Activated CD4-positive, alpha-beta T cell treated with anti-CD3 and anti-CD28 coated beads, Interleukin-2, amount 10 ng/mL, durations not matched to agents 7 days and 5 days (primary cell): ENCODE measurements at places on chromosomes 6 and 20.

DNA sequence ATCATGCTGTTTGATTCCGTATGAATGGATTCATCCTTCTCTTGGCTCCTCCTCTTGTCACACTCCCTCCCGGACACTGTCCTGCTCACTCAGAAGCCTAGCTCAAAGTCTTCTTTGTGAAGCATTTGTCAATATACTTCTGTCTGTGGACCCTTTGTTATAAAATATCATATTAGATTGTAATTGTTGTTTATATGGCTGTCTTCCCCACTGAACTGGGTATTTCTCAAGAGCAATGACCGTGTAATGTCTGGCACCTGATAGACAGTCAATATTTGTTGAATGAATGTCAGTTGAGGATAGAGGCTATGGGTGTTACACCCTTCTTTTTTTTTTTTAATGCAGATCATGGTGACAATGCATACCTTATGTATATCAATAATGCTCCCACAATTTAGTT, 335.3 kb downstream of the SOX4 start:
- no peak for DNase-seq

DNA sequence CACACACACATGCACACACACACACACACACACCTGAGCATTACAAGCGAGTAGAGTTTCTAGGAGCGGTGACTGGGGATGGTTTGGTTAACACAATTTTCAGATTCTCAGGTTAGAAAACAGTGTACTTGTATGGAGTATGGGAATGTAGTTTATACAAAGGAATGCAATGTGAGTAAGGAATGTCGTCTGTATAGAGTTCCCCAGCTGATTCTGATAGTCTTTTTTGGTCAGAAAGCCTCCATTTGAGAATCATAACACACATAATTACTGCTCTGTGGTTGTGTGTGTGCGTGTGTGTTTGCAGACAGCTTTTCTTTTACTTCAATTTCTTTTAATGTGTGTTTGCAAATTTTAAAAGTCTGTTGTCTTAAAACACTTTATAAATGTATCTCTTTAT, 93.2 kb downstream of the MYO6 start:
- DNase-seq = no peak

DNA sequence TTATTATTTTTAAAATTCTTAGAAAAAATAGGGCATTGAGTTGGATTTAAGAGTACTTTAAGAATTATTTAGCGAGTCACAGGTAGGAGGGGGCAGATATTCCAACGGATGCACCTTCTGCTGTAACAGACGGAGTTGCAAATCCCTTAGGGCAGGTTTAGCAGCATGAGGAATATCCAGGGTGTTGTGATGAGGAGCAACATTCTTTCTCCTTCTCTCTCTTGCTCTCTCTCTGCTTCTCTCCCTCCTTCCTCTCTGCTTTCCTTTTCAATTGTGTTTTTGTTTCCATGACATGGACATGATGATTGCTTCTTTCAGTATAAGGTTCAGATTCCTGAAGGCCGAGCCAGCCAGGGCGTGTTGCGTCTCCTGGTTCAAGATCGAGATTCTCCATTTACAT, 28.9 kb downstream of the CDH26 start:
- DNase-seq = no peak

GRCh38 chr6:98547634-98548033, 286.7 kb upstream of the POU3F2 start:
- DNase-seq = no peak

- no peak for DNase-seq
Observed at GRCh38 chr6:85775883-85776282, 133.2 kb upstream of the SYNCRIP start.

DNA sequence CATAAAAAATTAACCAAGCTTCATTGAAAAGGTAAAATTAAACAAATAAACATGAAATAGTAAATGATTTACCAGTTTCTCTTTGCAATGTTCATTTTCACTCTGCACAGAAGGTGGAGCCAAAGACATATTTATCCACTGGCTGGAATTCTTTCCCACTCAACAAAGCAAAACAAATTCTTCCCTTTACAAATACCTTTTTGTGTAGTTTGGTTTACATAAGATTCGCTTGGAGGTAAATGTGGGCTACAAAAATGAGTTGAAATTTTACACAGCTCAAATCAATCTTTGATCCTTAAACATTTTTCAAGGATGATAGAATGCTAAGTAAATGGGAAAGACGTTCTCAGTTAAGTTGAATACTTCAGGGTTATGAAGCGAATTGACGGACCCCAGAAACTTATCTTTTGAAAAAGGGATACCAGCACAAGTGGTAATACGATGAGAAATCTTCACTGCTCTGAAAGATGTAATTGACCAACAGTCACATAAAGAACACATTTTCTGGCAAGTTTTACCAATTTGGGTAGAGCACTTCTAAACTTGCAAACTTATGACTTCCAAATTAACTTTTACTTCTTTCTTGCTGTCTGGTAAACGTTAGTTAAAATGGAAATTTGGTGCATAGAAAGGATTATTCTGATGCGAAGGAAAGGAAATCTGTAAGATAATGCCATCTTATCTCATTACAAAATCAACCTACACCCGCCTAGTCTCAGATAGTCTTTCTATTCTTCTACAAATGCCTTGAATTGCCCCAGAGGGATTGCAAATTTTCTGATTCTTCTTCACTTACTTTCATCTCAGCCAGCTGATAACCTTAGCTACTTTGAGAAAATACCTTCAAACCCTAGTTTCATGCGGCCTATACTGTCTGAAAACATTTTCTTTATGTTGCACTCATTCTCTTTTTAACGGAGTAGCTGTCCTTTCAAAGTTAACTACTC, 4.7 kb upstream of the GJA1 start:
- no peak for DNase-seq

DNA sequence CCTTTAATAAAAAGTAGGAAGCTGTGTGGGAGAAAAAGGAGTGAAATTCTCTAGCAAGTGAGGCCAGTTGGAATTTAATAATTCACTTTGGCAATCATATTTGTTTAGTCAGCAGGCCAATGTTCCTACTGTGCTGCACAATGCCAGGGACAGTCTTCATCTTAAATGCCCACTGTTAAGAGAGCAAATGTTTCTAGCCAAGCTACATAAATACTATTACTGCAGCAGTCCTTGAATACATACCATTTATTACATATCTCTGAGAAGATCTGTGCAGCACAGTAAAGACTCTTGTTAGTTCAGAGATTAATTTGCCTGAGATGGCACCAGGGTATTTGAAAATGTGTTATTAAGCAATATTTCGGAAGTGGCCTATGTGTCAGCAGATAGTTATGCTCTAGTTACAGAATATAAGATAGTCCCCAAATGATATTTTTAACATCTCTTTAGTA, 105.4 kb downstream of the OGFRL1 start:
- DNase-seq = no peak

DNA sequence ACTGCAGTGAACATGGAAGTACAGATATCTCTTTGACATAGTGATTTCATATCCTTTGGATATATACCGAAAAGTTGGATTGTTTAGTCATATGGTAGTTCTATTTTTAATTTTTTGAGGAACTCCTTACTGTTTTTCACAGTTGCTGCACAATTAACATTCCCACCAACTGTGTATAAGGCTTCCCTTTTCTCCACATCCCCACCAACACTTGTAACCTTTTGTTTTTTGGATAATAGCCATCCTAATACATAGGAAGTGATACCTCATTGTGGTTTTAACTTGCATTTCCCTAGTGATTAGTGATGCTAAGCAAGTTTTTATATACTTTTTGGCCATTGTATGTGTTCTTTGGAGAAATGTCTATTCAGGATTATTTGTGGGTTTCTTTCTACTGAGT, 45.1 kb upstream of the TENT5A start:
- DNase-seq = no peak

- DNase-seq = no peak
Observed at GRCh38 chr20:53623134-53623453, 29.5 kb upstream of the ZNF217 start.

- DNase-seq = no peak
Observed at GRCh38 chr6:169188475-169188874, 65.2 kb downstream of the THBS2 start.

- no peak for DNase-seq
Observed at GRCh38 chr6:50116797-50117542, 67.2 kb upstream of the DEFB112 start.

- DNase-seq = no peak
Observed at GRCh38 chr6:71707059-71707458, 179.3 kb upstream of the RIMS1 start.

- no peak for DNase-seq
Observed at GRCh38 chr6:39908838-39909583, 25.3 kb downstream of the MOCS1 start.

DNA sequence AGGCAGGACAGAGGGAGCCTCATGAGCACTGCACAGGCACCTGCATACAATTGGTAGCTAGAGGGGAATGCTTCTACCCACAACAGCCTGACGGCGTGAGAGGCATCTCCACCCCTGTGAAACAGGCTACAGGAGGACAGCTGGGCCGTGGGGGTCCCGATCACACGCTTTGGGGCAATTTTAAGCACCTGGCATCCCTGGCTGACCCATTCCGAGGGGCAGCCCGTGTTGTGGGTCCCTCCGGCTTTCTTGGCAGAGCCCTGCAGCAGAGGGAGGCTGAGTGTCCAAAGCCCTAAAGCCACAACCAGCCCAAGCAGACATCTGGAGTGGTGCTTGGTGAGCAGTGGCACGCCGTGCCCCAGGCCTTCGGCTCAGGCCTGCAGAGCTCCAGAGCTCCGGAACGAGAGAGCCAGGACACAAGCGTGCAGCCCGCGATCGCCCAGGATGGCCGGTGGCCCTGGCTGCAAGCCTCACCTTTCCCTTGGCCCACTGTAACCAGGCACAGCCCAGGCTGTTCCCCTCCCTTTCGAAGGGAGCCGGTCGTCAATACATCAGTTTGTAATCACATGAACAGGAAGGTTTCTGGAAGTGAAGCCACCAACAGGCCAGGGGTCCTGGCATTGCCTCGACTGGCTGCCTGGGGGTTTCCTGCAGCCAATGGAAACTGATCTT, 81.4 kb downstream of the DLL1 start:
- peak; percentile 2 for DNase-seq

DNA sequence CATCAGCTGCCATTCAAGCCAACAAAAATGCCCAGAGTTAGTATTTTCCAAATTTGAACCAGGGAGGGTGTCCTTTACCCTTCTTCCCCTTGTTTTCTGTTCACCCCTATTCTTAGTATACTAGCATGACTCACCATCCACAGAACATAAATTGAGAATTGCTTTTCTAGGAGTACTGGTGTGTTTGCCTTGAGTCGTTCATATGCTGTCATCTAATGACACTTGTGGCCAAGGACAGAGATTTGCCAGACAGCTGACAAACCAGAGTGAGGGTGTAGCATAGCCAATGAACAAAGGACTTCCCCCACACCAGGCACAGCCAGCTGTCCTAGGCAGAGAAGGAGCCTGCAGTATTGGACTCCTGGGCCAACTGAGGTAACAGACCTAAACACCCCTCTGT, 62.2 kb downstream of the FILIP1 start:
- no peak for DNase-seq

- DNase-seq = no peak
Observed at GRCh38 chr6:30942338-30943060, 1.7 kb downstream of the MUCL3 start.

- DNase-seq = no peak
Observed at GRCh38 chr6:35082046-35082732, 59.0 kb downstream of the TCP11 start.

DNA sequence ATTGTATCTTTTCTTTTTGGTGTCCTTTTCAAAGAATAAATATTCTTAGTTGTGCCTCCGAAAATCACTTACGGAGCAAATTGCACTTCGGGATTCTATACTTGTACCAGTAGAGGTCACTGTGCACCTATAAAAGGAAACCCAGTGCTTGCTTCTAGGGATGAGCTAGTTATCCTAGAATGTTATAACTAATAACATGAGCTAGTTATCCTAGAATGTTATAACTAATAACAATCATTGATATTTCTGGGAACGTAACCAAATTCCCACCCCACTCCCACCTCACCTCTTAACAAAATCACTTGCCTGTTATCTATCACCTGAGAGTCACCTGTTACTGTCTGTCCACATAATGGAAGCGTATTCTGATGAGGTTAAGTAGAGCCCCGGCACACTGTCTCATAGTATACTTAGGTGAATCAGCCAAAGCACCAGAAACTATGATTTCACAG, 126.9 kb upstream of the TIAM2 start:
- peak; percentile 19 for DNase-seq

DNA sequence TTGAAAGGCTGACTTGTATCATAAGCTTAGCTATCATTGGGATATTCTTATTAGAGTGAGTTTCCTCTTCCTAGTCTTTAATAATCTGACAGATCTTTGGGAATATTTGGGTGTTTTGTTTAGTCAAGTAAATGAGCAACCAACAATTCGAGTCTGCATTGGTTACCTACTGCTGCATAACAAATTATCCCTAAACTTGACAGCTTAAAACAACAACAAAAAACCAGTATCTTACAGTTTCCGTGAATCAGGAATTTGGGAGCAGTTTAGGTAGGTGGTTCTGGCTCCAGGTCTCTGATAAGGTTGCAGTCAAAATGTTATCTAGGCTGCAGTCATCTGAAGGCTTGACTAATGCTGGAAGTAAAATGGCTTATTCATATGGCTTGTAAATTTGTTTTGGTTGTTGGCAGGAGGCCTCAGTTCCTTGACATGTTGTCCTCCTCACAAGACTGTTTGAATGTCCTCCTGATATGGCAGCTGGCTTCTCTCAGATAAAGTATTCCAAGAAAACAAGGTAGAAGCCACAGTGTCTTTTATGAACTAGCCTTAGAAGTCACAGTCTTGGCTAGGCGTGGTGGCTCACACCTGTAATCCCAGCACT, 7.2 kb downstream of the GTF3C6 start:
- DNase-seq = no peak
